ENCODE measurements at places on chromosomes 5 and 9. TPM values are rescaled to one million over a fixed set of nuclear protein-coding genes. Genes with fewer than 3 reads are reported as not detected.

DNA sequence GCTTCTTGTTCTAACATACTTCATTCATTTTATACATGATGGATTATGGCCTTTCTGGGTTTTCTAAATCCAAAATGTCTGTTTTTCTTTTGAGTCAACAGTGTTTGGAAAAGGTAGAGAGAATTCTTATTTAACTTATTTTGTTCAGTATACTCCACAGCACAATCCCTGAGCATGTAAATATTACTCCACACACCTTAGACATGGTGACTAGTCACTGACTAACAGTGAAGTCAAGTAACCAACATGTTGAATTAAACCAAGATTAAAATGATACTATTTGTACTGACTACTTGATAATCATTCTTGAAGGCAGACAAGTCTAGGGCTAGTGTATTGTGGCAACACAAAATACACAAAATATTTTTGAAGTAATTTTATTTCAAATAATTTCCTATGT, 55.0 kb downstream of the HAPLN1 start:
- no peak for DNase-seq

DNA sequence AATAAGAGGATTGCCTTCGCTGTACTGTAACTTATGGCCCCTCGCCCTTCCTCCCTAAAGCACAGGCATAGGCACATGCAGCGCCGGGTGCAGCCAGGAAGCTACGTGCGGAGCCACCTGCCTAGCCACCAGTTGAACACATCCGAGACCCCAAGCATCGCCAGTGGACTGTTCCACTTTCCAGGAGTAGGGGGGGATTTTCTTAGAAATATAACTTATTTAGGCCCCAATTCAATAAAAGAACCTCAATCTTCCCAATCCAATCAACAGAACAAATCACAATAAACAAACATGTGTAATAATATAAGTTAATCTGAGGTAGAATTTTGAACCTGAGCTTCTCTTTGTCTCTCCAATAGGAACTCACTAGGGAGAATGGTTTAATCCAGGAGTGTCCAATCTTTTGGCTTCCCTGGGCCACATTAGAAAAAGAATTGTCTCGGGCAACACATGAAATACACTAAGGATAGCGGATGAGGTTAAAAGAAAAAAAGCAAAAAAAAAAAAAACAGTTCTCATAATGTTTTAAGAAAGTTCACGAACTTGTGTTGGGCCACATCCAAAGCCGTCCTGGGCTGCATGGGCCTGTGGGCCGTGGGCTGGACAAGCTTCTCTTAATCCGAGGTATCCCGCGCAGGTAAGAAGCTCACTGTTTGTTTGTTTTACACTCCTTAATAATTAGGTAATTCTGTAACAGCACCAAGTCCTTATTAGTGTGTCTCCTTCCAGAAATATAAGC, 22.0 kb upstream of the NIPBL start:
- no peak for DNase-seq

DNA sequence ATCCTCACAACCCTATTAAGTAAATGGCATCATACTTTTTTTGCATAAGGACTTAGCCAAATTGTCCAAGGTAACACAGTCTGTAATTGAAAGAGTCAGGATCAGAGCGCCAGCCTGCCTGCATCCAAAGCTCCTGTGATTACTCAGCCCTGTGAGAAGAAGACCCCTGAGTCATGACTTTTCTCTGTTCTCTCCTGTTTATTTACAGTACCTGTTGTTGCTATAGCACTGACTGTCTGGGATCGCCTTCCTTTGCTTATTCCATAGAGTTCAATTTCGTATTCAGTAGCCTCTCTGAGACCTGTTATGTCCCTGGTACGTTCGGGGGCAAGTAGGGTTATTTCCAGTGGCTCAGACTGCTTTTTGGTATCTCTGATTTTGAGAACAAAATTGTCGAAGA, 71.8 kb downstream of the TNC start:
- DNase-seq, result no peak

DNA sequence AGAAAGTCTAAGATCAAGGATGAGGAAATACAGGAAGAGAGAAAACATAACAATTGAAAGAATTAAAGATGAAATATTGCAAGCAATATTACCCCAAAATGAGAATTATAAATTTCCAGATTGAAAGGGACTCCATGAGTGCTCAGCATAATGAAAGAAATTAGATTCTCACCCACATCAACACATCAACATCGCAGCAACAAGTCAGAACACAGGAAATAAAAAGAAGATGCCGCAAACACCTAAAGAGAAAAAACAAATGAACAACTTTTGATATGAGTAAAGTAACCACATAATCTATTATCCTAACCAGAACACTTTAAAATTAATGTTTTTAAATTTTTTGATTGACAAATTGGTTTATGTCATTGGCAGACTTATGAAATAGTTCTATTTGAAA, 318.3 kb upstream of the PTGER4 start:
- DNase-seq, result no peak

DNA sequence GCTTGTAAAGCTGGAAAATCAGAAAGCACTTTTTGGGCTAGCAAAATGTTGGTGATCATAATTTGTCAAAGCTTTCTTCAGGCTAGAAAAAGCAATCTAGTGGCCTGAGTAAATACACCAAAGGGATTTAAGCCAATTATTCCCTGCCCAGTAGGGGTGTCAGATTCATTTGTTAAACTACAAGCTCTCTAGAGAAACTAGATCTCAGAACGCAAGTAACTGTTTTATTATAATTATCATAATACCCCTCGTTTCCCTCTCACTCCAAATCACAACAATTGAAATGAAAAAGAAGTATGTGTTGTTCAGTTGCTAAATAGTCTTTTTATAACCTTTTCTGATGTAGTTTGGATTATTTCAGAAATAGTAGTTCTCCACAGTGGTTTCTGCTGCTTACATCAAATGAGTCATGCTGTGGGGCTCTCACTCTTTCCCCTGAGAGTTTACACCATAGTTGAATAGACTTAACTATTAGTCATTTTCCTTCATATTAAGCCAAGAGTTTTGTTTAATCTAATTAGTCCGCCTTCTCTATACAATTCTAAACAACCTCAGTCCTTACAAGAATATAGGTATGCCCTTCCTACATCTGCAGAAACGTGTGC, 918.6 kb upstream of the DMAC1 start:
- no peak for DNase-seq

DNA sequence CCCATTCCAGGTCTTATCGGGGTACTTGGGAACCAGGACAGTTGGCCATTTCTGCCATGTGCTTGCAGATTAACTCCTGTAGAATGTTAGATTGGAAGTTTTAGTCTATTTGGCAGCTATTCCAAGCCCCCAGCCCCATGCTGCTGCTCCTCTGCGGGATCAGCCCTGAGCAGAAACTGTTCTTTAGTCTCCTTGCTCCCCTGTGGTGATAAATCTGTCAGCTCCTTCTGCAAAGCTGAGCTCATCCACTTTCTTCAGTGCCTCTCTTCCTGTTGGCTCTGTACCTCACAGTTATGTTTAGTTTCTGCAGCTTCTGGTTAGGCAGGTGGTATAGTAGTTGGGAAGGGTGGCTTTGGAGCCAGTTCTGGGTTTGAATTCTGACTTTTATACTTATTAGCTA, 170.4 kb downstream of the GRIA1 start:
- no peak for DNase-seq

The ST8SIA4 gene
- 6.5 TPM for total RNA-seq

The PCDHGB2 gene
- 4.3 TPM for total RNA-seq

The CYLC2 gene
- not detected for total RNA-seq
